Activated CD4-positive, alpha-beta T cell treated with anti-CD3 and anti-CD28 coated beads, Interleukin-2, amount 50 U/mL, for 4 hours (primary cell): ENCODE measurements at places on chromosomes 7 and 10.

DNA sequence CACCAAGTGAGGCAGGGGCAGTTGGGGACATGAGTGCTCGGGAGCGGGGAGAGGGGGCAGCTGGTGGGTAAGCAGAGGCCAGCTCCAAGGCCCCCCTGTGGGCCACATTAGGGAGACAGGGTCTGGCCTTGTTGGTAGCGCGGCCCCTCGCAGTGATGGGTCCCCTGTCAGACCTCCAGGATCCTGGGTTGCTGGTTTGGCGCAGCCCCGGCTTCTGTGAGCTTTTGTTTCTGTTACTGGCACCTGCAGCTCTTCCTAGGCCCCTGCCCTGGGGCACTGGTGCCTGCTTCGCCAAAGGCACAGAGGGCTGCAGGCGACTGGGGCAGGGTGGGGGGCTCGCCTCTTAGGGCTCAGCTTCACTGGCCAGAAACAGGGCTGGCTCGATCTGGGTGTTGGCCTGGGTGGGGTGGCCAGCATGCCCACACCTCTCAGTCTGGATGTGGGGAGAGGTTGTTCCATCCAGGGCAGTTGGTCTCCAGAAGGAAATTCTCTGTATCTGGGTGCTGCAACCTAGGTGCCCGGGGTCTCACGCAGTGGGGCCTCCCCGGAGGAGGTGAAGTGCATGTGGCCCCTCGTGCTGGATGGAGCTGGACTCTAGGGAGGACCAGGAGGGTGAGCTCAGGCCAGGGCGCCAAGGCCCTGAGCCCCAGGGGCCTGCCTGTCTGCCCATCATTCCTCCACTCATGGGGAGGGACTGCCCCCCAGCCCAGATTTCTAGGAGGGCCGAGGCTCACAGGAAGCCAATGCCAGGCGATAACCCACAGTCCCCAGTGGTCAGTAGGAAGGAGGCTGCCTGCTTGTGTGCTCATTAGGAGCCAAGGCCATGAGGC lies 138.6 kb downstream of the LHPP start:
- DNase-seq = no peak

DNA sequence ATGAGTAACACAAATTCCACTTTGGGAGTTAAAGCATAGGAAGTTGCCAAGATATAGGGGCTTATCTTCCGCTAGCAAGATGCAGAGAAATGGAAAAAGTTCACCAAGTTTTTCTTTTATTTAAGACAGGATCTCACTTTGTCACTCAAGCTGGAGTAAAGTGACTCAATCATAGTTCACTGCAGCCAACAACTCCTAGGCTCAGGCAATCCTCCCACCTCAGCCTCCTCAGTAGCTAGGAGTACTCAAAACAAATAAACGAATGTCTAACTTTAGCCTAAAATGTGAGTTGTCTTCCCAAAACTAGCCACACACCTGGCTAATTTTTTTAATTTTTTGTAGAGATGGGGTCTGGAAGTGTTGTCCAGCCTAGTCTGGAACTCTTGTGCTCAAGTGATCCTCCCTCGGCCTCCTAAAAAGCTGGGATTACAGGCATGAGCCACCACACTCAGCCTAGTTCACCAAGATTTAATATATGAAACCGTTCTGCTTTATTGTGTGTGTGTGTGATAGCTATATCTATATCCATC lies 9.9 kb downstream of the VIM start:
- no peak for DNase-seq

- DNase-seq = no peak
Measured at GRCh38 chr7:117896339-117896738, 23.1 kb upstream of the CTTNBP2 start.

DNA sequence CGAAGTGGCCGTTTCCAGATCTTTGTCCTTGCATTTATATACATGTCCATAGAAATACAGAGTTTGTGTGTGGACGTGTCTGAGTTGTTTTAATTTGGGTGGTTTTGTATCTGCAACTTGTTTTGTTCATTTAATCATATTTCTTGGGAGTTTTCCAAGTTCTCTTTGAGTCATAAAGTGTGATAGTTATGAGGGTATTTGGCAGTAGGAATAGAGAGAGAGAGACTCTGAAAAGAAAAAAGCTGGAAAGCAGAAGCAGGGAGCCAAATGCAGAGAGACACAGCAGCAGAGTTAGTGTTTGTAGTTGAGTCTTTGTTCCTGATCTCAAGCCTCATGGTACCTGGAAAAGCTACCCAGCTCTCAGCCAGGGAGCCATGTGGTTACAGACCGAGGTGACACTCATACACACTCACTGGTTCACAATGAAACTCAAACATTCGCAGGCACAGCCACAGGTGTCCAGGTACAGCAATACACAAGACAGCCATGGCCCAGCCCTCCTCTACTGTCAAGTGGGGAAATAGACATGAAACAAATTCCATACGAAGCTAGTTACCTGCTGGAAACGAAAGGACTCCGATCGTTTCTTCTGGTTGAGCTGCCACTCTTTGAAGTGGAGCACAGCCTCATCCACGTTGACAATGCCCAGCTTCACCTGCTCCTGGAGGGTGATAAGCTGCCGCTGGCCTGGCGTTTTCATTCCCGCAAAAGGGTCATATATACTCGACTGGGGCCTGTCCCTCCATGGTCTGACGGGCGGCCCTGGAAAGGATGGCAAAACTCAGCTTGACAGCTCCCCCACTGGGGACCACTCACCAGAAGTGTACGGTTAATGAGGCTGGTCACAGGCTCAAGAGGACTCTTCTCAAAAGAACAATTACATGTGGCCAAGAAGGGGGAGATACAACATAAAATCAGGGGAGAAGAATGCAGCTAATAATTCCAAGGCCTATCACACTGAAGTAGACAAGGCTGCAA lies 33.3 kb upstream of the TM9SF3 start:
- DNase-seq = no peak

- no peak for DNase-seq
Measured at GRCh38 chr10:76397181-76398042, 966.0 kb downstream of the LRMDA start.

DNA sequence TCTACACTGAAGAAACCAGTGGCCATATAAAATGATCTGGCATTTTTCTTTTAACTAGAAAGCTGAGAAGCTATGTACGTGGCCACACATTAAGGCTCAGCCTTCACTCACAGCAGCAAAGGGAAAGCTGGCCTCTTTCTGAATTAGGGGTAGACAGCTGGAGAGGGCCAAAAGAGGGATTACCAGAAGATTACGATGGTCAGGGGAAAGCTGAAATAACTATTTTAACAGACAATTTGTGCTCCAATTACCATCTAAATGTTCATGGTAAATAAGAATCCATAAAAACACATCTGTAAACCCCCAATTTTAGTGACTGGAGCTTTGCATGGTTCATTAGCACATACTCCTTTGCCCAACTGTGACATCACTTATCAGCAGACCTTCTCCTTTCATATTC lies 314.3 kb downstream of the HPSE2 start:
- no peak for DNase-seq

DNA sequence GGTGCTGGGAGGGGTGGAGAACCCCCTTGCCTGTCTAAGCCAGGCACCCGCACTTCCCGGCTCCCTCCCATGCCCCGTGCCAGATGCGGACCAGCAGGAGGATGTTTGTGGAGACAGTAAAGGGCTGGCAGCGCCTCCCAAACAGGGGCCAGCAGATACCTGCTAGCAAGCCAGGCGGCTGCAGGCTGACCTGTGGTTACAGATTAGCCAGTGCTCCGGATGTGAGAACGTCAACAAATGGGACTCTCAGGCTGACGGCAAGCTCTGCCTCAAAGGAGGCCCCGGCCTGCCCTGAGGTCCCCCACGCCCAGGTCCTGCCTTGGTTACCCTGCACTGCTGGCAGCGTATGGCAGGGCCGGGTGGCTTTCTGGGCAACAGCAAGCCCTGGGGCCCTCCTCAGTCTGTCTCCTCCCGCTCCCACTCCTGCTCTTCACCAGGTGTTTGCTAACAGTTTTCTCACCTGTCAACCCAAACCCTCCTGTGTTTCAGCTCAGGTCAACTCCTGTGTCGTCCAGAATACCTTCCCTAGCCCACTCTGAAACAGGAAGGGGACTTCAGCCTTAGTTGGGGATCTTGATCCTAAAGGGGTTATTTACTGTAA lies 85.4 kb downstream of the NEURL1 start:
- DNase-seq = no peak

DNA sequence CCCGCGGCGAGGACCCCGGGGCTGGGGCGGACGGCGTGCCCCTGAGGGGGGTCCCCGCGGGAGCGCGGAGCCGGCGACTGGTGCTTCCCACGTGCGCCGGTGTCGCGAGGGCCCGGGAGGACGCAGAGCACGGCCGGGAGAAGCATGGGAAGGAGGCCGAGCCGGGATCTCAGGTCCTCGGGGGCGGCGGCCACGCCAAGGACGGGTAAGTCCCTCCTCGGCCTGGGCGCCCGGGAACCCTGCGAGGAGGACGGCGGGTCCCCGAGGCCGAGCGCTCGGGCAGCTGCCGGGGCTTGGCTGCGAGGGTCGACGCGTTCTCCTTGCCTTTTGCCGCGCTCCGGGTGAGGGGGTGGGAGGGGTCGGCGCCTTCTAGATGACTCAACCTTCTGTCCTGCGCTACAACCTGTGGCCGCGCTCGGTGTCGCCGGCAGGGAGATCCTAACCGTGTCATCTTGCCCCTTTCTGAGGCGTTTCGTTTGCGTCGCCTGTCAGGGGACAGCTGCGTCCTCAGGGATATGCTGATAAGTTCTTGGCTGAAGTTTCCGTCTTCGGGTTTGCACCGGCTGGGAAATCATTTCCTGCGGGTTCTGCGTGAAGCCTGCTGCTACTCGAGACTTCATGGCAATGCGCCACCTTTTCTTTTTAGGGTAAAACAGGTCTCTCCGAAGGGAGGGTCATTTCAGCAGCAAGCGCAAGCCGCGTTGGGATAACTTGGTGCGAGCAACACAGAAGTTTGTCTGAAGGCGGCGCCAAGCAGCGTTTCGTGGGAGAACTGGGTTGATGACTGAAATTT lies 529 bp downstream of the TASOR2 start:
- DNase-seq = peak; percentile 65

GRCh38 chr10:46328853-46329689 lies 42.3 kb downstream of the ANTXRL start:
- no peak for DNase-seq

GRCh38 chr10:6050801-6051445 lies 11.2 kb downstream of the IL2RA start:
- DNase-seq = peak; percentile 87

GRCh38 chr7:83546586-83546985 lies 102.4 kb downstream of the SEMA3E start:
- no peak for DNase-seq

DNA sequence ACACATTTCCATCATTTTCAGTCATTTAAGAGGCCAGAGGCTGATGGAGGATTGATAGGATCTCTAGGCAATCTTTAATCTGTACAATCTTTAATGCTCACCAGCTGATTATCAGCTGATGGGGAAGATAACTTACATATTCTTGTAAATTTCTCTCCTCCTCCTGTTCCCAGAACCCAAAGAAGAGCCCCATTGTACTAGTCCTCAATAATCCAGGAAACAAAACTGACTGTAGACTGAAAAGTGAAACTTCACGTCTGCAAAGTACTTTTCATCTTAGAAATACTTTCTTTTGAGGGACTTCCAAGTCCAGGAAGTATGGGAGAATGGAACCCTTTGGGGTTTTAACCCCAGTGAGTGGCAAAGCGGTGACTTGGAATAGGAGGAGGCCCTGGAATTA lies 283.3 kb downstream of the FRMD4A start:
- DNase-seq = no peak

- DNase-seq = no peak
Measured at GRCh38 chr10:104589431-104589830, 51.7 kb upstream of the SORCS3 start.

GRCh38 chr7:108027239-108027638 lies 24.3 kb upstream of the LAMB1 start:
- no peak for DNase-seq

DNA sequence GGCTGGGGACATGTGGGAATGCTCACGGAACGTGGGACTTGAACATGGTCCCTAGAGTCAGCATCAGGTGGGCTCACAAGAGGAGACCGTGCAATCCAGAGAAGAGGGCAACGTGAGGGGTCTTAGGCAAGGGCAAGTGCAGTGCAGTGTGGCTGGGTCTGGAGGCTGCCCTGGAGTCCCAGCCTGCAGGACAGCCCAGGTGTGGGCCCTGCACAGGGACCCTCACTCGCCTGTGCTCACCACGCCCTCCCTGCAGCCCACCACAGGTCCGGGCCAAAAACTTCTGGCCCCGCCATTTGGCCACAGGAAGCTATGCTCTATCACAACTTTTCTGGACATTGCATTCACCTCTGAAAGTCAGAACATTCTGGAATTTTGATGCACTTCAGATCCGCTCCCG lies 133.5 kb downstream of the PAXIP1 start:
- no peak for DNase-seq

DNA sequence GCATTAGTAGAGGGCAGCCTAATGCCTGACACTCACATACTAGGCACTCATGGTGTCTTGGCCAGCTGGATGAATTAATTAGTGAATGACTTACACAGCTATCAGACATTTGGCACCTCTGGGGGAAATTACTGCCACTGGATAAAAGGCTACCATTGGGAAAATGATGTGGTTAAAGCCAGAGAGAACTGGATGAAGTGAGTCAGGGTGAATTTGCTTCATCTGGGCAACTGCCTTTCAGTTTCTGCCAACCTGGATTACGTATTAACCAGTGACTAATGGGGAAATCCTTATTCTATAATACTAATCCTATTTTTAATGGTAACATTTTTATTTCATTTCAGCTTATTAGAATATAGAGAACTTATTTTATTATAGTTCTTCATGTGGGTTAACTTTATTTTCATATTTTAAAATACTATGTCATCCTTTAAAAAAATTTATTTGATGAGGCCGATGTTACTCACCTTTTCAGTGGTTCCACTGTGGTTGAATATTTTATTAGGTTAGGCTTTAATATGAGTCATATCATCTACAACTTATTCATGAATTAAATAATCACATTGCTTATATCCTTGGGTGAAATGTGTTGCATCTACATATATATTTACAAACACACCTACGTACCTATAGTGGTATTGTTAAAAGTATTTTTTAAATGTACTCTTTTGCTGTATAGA lies 85.6 kb upstream of the CAPZA2 start:
- no peak for DNase-seq

GRCh38 chr10:21100190-21100589 lies 203.1 kb upstream of the NEBL start:
- no peak for DNase-seq

DNA sequence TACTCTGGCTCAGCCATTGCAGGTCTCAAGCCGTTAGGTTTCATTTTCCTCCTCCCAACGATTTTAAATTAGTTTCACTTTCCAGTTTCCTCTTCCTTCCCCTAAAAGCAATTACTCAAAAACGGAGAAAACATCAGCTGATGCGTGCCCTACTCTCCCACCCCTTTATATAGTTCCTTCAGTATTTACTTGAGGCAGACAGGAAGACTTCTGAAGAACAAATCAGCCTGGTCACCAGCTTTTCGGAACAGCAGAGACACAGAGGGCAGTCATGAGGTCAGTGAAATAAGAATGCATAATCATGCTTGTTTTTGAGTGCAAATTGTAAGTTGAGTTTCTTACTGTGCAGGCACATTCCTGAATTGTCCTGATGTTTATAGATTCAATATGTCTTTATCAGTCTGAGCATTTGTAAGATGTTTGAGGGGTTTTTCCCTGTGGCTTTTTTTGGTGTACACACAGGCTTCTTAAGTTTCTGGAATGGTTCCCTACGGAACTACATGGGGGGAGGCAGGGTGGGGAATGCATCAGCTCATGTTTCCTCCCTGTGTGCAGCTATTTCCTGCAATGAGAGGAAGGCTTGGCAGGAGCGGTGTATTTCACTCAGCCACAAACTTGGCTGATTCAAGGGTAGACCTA lies at the start of gene IFIT3:
IFIT3 (plus strand) TSS at position 195 of the 639 bp plus-strand sequence; CDS start at position 272, 77 bp downstream.
- DNase-seq = no peak
